Amniotic stem cell (primary cell): ENCODE measurements at places on chromosomes 5 and 9.

DNA sequence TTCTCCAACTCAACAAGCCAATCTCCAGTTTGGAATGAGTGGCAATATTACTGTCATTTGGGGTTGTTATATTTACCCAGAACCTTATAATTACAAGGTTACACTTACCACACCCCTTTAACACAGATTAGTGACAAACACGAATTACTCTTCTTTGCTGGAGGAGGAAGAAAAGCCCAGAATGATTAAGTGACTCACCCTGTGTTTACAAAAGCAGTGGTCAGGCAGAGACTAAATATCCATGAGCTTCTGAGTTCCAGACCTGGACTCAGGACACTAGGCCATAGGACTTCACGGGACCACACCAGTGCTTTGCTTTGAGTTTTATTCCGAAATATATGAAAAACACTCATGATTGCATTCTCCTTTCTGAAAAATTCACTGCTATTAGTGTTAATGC, 370.8 kb downstream of the TLE1 start:
- no peak for DNase-seq

GRCh38 chr9:134290603-134291451, 35.4 kb upstream of the RXRA start:
- DNase-seq, result no peak

GRCh38 chr5:81290146-81290545, 11.2 kb upstream of the ZCCHC9 start:
- DNase-seq, result no peak

- DNase-seq, result no peak
Measured at GRCh38 chr5:178278358-178279023, 45.9 kb upstream of the PHYKPL start.

DNA sequence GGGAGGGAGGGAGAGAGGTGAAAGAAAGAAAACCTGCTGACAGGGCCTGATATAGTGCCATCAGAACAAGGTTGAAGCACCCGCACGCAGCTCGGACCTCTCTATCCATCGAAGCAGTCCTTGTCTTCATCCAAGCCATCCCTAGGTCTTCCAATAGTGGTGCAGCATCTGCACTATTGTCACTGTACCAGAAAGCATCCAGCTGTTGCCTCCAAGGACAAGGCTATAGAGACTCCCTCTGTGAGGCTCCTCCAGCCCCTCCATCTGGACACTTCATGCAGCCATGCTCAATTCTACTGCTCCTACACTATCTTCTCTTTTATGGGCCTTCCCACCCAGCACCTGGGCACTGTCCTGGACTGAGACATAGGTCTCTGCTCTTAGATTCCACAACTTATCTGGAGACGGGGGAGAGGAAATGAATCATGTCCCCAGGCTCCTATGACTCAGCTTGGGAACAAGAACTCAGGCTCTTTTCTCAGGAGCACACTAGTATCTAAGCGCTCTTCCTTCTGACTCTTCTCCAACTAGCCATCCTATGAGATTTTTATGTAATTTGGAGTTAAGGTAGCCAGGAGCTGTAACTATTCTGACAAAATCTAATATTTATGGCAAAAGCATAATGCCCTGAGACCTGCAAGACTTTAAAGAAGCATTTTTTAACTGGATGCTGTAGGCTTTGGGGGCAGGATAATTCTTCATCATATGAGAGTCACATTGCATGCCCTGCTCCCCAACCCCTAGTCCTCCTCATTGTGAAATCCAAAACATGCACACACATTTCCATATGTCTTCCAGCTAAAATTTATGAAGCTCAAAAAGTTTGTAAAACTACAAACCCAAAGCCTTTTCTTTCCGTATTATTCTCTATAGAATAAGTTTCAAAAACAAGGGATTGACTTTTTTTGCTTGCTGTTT, 446.8 kb downstream of the CCDC171 start:
- DNase-seq, result peak; percentile 59

GRCh38 chr5:122665051-122665450, 109.8 kb upstream of the SNX2 start:
- DNase-seq, result no peak

GRCh38 chr9:32399110-32399815, 14.8 kb downstream of the ACO1 start:
- DNase-seq, result no peak

GRCh38 chr5:455806-456205, 12.8 kb downstream of the EXOC3 start:
- DNase-seq, result no peak

- no peak for DNase-seq
Measured at GRCh38 chr9:91720313-91720712, 229.7 kb downstream of the ROR2 start.

- no peak for DNase-seq
Measured at GRCh38 chr5:116872986-116873385, 298.4 kb upstream of the SEMA6A start.
